ENCODE measurements at places on chromosomes 5 and 9.

GRCh38 chr5:82183828-82184227, 94.3 kb downstream of the RPS23 start:
- DNase-seq: no peak

DNA sequence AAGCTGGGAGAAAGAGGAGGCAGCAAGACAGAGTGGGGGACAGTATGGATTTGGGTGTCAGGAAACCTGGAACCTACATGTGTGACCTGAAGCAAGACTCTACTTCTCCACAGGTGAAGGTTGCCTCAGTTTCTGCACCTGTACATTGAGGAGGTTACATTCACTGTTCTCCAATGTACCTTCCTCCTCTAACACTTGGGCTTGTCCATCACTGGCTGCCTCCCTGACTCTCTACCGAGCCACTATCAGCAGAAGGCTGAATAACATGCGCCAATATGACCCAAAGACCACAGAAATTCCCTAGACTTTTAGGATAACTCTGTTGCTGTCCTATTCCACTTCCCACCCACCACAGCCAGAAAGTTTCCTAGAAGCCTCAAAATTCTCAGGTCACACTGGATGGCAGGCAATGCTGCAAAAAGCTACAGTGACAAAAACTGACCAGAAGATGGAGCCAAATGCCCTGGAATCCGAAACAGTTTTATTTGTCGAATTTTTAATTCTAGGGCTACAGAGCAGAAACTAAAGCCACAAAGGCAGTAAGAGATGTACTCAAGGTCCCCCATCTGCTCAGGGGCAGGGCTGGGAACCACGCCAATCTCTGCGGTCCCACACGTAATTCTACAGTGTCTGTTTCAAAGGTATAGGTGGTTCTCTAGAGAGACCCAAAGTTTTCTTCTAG, 64.4 kb downstream of the FAM114A2 start:
- peak; percentile 9 for DNase-seq

- no peak for DNase-seq
Observed at GRCh38 chr5:138103319-138103637, 19.4 kb downstream of the WNT8A start.

DNA sequence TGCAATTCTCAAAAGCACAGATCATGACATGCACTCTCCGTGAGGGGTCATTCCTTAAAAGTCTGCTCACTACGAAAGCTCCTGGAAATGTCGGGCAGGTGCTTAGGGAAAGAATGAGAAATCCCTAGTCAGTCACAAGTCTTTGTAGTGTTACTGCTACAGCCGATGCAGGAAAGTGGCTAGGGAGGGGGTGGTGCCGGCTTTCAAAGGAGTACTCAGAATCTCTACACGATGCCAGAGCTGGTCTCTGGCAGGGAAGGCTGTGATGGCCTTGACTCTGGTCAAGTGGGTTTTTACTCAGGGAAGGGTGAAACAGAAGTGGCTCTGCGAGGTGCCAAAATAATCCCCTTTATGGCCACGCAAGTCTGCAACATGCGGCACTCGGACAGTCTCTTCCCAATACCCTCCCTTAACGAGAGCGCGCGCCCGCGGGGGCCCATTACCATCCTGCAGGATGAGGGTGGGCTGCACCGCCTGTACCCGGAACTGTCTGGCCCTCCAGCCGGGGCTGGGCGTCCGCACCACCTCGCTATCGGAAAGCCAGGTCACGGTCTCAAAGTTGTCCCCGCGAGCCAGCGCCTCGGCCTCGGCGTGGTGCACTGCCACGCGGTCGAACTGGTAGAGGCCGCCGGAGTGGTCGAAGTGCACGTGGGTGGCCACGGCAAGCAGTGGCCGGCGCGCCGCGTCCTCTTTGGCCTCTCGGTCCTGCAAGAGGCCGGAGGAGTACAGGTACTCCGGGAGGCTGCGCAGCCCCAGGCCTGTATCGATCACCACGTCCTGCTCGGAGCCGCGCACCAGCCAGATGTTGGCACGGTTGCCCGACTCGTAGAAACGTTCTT, 956 bp downstream of the MBLAC2 start:
- peak; percentile 42 for DNase-seq

DNA sequence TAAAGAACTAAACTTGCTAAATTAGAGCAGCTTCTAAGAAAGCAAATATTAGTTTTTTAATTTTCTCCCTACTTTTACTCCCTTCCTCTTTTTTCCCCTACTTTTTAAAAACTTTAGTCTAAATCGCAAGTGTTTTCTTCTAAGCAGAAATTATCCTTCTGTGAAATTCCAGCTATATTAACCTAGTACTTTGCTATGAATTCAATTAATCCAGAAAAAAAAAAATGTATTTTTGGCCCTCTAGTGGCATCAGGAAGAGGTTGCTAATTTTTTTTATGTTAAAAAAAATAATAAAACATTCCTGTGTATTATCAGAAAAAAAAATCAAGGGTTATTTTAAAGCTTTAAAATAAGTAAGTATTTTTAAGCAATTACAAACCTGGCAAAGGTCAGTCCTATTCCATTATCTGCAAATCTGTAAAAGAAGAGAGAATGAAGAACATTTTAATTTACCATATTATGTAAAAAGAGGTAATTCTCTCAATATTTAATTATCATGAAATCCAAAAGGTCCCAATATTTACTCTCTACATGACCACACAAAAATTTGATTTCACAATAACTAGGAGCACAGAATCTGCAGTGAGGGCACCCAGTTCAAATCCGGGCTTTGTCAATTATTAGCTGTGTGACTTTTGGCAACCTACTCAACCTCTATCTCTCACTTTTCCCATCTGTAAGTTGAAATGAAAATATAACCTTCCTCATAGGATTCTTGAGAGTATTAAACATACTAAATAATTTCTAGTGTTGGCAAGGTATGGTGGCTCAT, 52.0 kb downstream of the CEMIP2 start:
- DNase-seq: no peak

DNA sequence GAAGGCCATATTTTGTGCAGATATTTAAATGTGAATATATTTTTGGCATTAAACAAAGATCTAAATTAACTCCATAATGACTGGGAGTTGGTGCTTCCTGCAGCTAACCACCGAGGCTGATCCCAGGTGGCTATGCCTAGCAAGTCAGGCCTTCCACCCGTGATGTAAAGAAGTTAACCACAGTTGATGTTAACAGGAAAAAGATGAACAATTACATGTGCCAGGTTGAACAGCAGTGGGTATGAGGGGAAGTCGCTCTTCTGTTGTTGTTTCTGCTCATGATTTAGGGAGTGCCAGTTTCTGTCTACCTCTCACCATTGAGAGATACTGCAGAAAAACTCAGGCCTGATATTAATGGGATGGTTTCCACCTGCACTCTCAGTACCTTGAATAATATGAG, 334.3 kb downstream of the EBF1 start:
- no peak for DNase-seq

DNA sequence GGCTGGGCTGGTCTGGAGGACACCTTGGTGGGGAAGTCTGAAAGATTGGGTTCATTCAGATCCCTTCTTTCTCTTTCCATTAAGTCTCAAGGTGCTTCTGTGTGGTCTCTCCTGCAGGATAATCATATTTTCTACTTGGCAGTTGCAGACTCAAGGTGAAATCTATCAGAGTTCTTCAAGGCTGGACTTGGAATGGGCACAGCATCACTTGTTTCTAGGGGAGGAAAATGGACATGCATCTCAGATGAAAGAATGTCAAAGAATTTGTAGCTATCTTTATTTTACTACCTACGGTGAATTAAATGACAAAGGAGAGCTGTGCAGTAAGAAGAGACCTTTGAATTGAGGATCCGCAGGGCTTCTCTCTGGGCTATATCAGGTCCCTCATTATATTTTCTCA, 69.8 kb upstream of the PAPPA start:
- DNase-seq: no peak

DNA sequence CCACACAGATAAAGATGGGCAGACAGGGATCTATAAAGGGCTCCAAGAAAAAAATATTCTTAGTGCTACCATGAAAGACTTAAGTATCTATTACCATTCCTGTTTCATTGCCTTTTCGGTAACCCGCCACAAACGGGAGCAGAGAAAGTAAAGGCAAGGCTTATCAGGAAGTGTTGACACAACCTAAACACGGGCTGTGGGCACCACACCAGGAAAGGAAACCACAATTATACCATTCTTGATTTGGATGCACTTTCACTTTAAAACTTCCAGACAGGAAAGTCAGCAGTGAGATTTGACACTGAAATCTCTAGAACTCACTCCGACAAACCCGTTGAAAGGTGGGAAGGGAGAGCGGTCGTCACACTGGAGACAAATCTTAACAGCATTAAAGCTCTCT, 6.5 kb downstream of the TLE1 start:
- peak; percentile 44 for DNase-seq

GRCh38 chr5:395156-395920, 47.6 kb upstream of the EXOC3 start:
- DNase-seq: no peak

DNA sequence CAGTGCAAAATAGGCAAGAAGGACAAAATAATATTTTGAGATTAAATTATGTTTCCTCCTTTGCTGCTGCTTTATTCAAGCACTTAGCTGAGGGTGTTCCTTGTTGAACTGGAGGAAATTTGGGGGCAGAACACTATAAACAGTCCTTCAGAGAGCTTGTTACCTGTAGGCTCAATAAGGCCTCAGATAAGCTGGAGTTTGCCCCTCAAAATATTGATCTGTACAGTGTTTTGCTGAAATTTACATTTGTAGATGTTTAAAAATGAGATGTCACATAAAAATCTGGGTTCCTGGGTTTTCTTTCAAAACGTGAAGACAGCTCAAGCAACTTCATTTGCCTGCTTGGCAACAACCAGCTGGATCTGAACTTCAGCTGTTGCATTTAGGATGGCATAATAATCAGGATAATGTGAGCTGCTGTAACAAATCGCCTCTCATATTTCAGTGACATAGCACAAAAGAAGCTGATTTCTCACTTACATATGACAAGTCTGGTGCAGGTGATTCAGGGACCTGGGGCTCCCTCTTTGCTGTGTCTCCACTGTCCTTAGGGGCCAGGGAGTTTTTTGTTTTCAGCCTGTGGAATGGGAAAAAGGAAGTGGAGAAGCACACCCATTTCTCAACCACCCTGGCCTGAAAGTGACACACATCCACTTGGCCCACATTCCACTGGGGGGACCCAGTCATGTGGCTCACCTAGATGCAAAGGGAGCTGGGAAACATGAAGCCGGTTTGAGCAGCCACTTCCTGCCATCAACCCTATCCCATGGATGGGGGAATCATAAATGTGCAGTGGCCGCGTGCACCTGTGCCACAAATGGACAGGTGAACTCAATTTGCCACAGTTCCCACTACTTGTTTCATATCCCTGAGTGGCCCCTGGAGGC, 2.4 kb upstream of the PSAT1 start:
- no peak for DNase-seq

GRCh38 chr5:148446611-148447010, 62.9 kb downstream of the FBXO38 start:
- no peak for DNase-seq

DNA sequence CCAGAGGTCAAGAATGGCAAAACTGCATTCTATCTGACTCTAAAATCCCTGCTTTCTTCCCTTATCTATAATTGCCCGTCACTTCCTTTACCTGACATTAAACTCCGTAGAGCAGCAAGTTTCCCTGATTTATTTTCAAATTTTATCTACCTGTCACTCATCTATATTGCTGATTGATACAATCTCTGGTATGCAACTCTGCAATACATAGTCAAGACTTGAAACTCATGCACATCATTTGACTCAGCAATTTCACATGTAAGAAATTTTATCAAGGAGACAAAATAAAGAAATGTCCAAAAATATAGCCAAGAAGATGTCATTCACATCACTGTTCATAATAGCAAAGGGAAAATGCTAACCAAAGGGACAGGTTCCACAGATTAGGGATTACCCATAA, 39.5 kb downstream of the FBXW11 start:
- DNase-seq: no peak

- DNase-seq: no peak
Observed at GRCh38 chr9:87180841-87181240, 233.5 kb upstream of the GAS1 start.

- DNase-seq: no peak
Observed at GRCh38 chr9:112819635-112820496, 69.3 kb downstream of the SNX30 start.

- no peak for DNase-seq
Observed at GRCh38 chr9:133540698-133541025, 6.2 kb downstream of the ADAMTSL2 start.

DNA sequence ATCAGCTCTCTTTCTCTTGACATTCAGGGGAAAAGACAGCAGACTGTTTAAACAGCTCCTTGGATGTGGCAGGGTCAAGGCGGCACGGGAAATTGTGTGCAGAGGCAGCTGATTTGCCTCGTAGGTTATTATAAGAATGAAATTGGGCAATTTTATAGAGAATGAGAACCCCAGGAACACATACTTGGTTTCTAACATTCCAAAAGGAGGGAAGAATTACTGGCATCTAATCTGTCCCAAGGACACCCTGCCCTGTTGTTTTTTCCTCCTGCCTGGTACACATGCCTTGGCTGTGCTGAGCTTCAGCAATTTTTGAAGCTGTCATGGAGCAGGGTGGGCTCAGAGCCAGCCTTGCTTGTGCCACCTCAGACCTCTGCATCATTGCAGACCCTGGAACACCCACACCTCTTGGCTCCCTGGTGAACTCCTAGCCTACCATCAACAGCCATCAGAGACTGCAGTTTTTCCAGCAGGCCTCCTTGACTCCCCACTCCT, 143.6 kb downstream of the BOD1 start:
- no peak for DNase-seq

GRCh38 chr9:131496844-131497405, 5.8 kb upstream of the POMT1 start:
- no peak for DNase-seq

- DNase-seq: no peak
Observed at GRCh38 chr9:16401701-16402100, 468.8 kb downstream of the BNC2 start.

- DNase-seq: no peak
Observed at GRCh38 chr9:3758816-3759576, 233.2 kb upstream of the RFX3 start.

- no peak for DNase-seq
Observed at GRCh38 chr5:4189317-4189716, 593.7 kb downstream of the IRX1 start.

DNA sequence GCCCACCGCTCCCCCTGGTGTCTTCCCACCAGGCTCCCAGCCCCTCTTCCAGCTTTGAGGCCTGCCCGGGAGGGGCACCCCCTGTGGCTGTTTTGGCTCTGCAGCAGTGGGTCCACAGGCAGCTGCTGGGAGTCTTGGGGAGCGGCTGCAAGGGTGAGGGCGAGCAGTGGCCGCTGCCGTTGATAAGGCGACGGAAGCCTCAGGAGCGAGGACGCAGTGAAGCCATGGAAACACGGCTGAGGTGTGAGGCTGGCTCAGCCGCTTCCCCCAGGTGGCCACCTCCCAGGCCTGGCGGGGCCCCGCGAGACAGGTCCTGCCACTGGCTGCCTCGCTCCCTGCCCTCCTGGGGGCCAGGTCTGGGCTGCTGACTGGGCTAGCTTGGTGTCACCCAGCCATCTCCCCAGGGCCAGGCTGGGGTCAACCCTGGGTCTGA, 41.5 kb downstream of the CXXC5 start:
- DNase-seq: peak; percentile 39

GRCh38 chr5:10352430-10353240, 860 bp upstream of the MARCHF6 start:
- no peak for DNase-seq

DNA sequence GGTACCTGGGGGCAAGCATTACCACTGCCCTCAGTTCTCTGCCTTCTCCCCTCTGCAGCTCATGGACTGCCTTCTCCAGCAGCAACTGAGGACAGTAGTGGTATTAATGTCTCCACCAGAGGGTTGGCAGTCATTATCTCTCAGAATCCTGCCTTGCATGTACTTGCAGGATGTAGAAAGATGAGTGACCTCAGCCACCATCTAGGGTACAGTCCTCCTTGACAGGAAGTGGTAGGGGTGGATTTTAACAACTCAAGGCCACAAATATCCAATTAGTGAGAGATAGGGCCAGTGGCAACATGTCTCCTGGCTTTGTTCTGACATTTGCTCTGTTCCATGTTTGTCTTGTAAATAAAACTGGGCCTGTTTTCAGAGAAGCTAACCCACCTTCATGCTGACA, 47.2 kb downstream of the F2R start:
- DNase-seq: no peak

Data from left colon (tissue), 2 donors.